ENCODE measurements at places on chromosomes 16 and 17. TPM values are rescaled to one million over a fixed set of nuclear protein-coding genes. Genes with fewer than 3 reads are reported as not detected.

DNA sequence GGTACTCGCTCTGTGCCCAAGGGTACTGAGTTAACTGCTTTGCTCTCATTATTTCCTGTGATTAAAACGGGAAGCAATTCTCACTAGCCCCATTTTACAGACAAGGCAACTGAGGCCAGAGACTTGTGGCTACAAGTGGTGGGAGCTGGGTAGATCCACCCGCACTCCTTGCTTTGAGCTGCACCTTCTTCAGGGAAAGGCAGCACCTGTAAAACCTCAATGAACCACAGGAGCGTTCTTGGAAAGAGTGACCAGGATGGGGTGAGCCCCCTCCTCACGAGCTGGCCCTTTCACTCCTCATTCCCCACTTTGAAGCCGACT is 80.0 kb downstream of the TIMM22 start:
- no peak for DNase-seq

DNA sequence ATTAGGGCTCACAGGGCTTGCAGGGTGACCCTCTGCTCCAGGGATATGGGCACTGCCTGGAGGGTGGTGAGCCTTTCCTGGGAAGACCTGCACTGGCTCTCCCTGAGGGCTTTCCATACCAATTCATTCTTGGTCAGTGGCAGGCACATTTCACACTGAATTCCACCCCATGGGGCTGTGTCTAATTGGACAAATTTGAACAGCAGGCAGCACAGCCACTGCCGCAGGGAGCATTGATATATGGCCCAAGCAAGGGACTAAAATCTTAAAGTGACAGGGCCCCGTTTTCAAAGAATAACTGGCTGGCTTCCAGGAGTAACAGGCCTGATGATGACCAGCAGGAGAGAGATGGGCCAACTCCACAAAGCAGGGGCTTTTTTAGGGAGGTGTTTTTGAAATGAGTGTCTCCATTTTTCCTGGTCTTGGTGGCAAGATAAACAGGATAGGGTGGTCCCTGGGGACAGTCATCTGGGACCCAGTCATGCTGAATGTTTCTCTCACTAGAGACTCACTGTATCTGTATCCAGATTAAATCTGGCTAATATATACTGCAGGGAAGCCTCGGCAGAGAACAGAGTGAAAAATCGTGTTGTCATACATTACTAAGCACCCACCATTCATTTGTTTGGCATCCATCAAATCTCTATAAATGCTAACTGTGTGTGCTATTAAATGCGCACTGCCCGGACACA is 74.1 kb upstream of the TBX2 start:
- DNase-seq = peak; percentile 76

GRCh38 chr17:63931981-63932561 is at the start of gene CD79B:
TSS of gene CD79B (minus strand) at chr17:63932331. CDS start at chr17:63932261, 70 bp downstream.
- no peak for DNase-seq

DNA sequence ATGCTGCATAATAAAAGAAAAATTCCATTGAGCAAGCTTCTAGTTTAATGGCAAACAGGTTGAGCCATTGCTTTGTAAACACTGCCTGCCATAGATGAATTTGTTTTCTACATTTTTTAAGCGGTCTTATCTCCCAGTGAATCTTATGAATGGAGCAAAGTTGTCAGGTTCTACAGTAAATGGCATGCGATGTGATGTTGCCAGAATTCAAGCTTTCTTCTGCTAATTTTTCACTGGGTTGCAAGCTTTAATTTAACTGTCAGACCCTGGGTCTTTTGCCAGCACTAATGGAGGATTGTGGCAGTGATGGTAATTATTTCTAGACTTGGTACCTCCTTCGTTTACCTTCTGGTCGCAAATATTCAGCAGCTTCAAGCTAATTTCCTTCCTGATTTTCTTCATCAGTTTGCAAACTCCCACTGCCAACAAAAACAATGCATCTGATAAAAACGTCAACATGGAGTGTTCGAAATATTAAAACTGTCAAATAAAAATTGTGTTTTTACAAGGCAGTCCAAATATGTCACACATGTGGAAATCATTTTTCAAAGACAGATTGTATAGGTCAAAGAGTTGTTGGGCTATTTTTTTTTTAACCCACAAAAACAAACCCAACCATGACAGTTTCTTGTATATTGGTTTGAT is 274.2 kb upstream of the ERCC4 start:
- no peak for DNase-seq

GRCh38 chr17:45172541-45173286 is 11.0 kb downstream of the HEXIM2 start:
- peak; percentile 99 for DNase-seq

- no peak for DNase-seq
Observed at GRCh38 chr17:1475321-1475854, 17.1 kb downstream of the MYO1C start.

The MFAP4 gene
- 4.3 TPM for total RNA-seq

GRCh38 chr17:69607162-69607834 is 192.8 kb downstream of the MAP2K6 start:
- peak; percentile 77 for DNase-seq

GRCh38 chr16:1777375-1778199 is 4.7 kb upstream of the MRPS34 start:
- DNase-seq = no peak

Data from MG63 (cell line).